ENCODE measurements at places on chromosomes 13 and 19.

- DNase-seq = no peak
These were observed 2.7 kb downstream of the B3GNT3 start for GRCh38 chr19:17797424-17798201.

GRCh38 chr13:55439450-55439849, 1701.3 kb upstream of the PRR20A start:
- no peak for DNase-seq

- DNase-seq = peak; percentile 98
These were observed 13.6 kb upstream of the STRN4 start for GRCh38 chr19:46759817-46760333.

DNA sequence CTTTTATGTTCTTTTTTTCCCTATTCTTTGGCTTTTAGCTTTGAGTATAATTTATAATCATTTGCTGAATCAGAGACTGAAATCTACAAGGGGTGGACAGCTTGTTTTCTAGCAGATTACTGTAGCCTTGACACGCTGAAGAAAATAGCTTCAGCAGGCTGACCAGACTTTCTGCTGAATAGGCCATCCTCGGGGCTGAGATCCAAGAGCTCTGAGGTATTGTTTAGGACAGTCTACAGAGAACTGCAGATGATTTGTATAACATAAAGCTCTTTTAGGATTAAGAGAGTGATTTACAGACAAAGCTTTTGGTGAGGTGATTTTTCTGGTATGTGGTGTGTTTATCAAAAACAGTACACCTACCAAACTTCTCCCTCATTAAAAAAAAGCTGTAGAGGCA, 16.8 kb downstream of the POLR1D start:
- no peak for DNase-seq

GRCh38 chr13:43129511-43130110, 106.2 kb downstream of the DNAJC15 start:
- no peak for DNase-seq

DNA sequence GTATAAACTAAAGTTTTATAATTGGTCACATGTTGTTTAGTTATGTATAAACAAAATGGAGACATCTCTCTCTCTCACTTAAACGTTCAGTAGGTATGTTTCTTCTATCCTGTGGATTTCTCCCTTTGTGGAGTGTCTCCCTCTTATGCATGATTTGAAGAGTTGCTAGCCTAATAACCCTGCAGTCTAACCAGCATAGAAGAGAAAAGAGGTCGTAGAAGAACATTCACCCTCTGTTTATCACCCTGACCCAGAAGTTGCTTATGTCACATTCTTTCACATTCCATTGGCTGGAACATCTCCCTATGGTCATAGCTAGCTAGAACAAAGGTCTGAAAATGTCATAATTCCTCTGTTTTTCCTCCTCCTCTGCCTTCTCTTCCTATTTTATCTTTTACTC, 176.8 kb upstream of the PCDH20 start:
- DNase-seq = no peak

DNA sequence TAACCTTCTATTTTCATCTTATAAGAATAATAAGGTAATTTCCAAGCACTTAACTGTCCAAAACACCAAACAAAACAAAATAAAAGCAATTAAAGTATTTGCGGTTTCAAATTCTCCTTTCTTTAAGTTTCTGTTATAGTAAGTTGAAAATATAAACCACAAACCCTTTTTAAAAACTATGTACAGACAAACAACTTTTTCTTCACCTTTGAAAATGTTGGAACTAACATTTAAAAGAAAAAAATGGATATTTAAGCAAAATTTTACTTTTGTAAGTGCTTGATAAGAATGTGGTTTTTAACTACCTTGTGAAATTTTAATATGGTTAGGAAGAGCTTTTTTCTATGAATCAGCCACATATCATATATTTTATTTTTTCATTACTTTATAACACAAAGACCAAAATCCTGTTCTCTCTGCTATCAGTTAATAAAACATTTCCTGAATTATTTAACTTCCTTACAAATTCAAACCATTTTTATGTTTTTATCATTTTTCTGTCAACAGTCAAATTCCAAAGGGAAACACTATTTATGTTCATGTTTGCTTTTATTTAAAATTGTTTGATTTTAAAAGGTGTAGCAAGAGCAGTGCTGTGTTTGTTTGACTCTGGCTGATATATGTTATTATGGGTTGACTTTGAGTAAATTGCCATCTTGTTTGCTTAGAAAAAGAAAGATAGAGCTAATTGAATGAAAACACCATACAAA, 554.1 kb upstream of the KLHL1 start:
- DNase-seq = no peak

- no peak for DNase-seq
These were observed 32.9 kb downstream of the RXFP2 start for GRCh38 chr13:31772231-31772630.

DNA sequence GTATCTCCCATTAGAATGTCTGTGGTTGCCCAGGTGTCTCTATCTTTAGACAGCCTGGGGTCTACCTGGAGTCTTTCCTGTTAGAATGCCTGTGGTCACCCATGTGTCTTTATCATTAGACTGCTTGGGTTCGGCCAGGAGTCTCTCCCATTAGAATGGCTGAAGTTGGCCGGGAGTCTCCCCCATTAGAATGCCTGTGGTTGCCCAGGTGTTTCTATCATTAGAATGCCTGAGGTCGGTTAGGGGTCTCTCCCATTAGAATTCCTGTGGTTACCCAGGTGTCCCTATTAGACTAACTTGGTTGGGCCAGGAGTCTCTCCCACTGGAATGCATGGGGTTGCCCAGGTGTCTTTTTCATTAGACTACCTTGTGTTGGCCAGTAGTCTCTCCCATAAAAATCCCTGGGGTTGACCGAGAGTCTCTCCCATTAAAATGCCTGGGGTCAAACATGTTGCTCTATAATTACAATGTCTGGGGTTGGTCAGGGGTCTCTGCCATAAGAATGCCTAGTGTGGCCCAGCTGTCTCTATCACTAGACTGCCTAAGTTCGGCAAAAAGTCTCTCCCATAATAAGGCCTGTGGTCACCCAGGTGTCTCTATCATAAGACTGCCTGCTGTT, 1448.7 kb downstream of the UQCRFS1 start:
- no peak for DNase-seq

DNA sequence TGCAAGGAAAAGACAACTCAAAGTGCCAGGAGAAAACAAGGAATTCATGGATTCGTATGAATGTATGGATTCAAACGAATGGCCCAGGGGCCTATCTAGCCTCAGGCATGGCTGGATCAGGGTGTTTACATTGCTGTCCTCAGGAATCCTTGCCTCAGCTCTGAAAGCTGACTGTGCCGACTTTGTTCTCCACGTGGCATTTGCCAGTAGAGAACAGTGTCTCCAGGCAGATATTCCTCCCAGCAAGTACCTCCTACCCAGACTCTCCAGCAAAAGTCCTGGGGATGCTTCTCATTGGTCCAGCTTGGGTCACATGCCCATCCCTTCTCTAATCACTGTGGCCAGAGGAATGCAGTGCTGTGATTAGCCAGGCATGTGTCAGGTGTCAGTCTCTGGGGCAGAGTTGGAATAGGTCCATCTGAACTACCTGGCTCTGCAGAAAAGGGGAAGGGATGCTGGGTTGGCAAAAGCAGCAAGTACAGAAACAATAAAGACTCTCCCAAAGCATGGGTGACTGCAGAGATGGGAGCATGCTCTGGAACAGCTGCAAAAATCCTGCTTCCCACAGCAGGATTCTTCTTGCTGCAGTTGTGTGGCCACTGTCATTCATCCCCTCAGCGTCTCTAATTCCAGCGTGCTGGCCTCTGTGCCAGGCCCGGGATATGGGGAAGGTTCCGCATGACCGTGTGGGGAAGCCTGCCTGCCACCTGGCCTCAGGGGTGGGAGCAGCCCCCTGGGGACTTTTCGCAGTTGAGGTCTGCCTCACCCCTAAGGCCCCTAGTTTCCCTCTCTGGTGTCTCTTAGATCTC, 30.0 kb downstream of the CCNE1 start:
- DNase-seq = no peak

DNA sequence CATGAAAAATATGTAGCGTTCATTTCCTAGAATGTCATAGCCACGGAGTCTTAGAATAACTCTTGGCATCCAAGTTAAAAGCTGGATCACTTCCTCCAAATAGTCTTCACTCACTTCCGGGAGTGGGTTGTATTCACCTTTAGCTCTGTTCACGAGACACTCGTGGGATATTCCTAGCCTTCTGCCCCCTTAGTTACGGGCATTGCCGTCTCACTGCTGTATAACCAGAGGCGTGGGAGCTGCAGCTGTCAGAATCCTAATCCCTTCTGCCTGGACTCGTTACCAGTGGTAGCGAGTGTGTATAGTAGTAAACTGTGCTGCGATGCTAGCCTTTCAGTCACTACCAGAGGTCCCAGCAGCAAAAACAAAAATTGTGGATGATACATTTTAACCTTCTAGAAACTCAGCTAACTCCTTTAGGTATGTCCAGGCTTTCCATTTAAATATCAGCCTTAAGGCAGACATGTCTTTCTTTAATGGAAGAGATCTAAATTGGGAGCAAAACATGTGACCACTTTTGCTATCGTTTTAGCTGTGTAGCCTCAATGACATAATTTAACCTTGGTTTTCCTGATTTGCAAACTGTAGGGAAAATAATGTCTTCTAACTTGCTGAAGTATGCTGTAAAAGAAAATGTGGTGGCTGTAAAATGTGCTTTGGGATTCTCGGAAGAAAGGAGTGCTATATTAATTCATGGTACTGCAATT, 34.1 kb downstream of the ERCC5 start:
- DNase-seq = no peak

DNA sequence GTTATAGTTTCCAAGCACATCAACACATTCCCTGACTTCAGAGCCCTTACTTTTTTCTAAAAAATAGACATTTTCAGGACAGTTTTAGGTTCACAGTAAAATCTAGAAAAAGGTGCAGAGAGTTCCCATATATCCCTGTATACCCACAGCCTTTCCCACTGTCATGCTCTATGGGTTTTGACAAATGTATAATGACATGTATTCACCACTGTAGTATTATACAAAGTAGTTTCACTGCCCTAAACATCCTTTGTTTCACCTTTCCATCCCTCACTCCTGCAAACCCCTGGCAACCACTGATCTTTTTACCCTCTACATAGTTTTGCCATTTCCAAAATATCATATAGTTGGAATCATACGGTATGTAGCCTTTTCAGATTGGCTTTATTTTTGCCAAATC, 15.6 kb downstream of the NAA16 start:
- no peak for DNase-seq

DNA sequence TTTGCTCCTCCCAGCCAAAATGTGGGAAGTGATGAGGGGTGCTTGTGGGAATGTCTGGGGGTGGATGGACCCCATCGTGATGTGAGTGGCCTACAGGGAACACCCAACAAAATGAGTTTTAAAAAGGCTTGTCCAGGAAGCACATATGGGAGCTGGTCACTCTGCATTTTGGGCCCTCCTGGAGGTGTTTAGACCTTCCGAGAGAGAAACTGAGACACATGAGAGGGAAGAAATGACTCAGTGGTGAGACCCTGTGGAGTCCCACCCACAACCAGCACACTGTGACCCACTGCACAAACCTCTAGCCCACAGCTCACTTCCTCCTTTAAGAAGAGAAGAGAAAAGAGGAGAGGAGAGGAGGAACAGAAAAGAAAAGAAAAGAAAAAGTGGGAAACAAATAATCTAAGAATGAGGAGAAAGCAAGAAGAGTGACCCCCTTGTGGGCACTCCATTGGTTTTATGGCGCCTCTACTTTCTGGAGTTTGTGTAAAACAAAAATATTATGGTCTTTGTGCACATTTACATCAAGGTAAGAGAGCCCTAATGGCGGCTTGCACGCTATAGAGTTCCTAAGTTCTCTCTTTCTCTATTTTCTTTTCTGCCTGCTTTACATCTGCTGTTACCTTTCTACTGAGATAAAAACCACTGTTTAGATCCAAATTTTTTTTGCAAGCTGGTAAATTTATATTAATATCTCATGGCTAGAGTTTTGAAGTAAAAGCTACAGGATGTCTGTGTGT, 13.3 kb upstream of the LILRB1 start:
- no peak for DNase-seq

DNA sequence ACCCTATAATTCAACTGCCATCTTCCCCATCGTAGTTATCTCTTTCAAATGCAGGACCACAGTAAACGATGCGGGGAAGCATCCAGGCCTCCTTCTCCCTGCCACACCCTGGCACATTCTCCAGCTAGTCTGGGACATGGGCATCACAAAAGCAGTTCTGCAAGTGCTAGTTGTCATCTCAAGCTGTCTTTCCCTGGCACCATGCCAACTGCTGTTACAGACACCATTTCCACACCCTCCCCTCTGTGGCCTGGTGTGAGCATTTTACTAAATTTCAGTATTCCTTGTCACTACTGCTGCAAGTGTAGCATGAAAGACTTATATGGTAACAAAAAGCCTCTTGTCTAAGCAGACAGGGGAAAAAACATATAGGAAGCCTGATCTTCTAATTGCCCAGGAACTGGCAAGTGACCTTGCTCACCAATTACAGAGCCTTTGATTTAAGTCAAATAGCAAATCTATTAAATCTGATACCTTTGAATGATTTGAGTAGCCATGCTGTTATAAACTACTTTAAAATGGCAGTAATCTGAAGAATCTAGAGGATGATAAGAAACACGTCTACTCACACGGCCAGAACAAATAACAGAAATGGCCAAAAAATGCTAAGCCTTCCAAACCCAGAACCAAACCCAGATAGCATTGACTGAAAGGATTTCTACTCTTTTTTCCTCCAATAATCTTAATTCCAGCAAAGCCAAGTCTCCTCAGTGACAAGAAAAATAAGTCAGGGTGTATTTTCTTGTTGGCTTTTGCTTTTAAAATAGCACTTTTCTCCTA, 179.0 kb downstream of the NUFIP1 start:
- no peak for DNase-seq

DNA sequence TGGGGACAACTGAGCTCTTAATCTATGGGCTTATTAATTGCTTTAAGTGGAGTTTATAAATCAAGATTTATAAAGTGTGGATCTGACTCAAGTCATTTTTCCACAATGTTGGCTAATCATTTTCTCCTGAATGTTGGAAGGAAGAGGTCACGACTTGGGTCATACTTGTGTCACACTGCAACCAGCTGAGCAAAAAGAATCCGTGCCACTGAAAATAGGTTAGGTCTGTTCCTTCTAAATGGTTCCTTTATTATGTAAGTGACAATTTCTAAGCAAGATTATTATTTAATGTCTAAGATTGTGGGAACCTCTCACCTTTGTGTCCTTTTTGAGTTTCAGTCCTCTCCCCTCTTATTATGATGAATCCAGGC, 178.6 kb downstream of the SHISA2 start:
- DNase-seq = no peak

GRCh38 chr19:11495481-11495880, 10.2 kb downstream of the ZNF653 start:
- DNase-seq = no peak

DNA sequence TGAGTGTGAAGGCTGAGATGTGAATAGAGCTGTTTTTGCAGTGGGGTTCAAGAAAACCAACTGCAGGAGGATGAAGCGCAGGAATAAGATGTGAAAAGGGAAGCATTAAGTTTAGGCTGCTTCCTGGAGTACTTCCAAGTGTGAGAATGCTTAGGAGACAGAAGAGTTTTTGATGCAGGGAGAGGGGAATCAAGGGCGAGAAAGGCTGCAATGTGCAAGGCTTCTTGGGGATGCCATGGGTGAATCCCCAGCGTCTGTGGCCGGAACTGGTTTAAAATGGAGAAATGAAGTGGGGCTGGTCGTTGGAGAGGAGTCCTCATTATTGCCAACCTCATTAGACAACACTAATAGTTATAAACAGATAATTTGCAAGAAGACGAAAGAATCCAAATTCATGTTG, 764.9 kb downstream of the LIG4 start:
- no peak for DNase-seq
